Activated CD8-positive, alpha-beta memory T cell treated with anti-CD3 and anti-CD28 coated beads for 36 hours (primary cell): ENCODE measurements at places on chromosomes 6 and 20. TPM values are rescaled to one million over a fixed set of nuclear protein-coding genes. Genes with fewer than 3 reads are reported as not detected.

The PKHD1 gene
- total RNA-seq = not detected

The NKX2-4 gene
- total RNA-seq = not detected

The KCNG1 gene
- total RNA-seq = 4.0 TPM

The TNNC2 gene
- total RNA-seq = not detected

The TREM2 gene
- not detected for total RNA-seq

The MYLK4 gene
- total RNA-seq = 0.25 TPM

The FOXP4 gene
- 21.0 TPM for total RNA-seq

The MYB gene
- 29.1 TPM for total RNA-seq

The BTN1A1 gene
- total RNA-seq = 0.08 TPM

The ASIP gene
- total RNA-seq = not detected

The SOX18 gene
- not detected for total RNA-seq

The TMEM217 gene
- total RNA-seq = 5.7 TPM
